Omental fat pad (tissue), 4 donors: ENCODE measurements at places on chromosomes 12 and 14. TPM values are rescaled to one million over a fixed set of nuclear protein-coding genes. Genes with fewer than 3 reads are reported as not detected.

GRCh38 chr12:50162230-50162629 lies 4.9 kb downstream of the CERS5 start:
- DNase-seq, result no peak

DNA sequence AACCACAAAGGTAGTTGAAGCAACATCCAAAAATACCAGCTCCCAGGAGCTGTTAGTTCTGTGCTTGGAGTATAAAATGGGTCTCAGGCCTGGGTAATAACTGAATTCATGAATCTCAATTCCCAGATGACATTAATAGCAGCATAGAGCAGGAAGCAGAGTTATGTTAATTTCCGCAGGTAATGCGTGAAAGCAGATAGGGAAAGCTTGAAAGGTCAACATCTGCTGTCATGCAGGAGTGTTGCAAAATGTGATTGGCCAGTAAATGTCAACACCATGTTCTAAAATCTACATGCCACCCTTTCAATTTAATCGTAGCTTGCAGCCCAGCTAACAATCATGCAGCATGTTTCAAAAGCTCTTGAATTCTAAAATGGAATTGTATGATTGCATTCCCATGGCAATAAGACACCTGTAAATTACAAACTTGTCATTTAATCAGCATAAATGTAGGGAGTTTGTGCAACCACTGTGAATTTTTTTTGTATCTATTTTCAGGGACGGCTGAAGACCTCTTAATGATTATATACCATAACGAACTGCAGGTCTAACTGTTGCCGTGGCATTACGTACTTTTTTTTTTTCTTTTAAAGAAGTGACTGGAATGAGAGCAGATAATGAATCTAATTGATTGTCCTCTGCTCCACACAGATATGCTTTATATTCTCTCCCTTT lies 635.8 kb upstream of the FOXG1 start:
- no peak for DNase-seq

DNA sequence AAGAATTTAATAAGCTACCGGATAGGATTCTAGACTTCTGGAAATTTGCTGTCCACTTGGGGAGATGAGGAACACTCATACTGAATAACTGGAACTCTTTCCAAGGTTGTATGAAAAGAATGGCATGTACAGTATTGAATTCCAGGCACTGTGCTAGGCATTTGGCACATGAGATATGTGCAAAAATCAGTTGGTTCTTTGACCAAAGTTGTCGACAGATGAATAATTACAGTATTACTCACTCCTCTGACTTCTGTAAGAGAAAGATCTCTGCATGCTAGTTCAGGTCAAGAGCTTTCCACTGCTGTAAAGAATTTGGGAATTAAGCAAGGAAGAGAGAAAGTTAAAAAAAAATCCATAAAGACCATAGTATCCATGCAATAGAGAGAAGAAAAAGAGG lies 764.7 kb downstream of the BCL11B start:
- DNase-seq, result no peak

The RASSF8 gene
- total RNA-seq, result 79.5 TPM

DNA sequence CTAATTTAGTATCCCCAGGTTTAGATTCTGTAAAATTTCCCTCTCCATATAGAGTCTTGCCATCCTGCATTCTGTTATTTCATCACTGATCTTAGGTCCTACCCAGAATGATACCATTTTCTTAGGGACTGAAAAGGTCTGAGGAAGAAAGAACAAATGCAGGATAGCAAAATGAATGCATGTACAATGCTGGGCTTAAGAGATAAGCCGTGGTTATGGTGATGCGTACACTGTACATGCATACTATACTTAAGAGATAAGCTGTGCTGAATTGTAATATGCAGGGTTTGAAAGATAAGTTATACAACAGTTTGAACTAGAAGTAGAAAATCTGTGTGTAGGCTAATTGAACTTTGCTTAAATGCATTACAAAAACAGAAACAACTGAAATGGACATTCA lies 416.2 kb downstream of the C12orf50 start:
- DNase-seq, result no peak

DNA sequence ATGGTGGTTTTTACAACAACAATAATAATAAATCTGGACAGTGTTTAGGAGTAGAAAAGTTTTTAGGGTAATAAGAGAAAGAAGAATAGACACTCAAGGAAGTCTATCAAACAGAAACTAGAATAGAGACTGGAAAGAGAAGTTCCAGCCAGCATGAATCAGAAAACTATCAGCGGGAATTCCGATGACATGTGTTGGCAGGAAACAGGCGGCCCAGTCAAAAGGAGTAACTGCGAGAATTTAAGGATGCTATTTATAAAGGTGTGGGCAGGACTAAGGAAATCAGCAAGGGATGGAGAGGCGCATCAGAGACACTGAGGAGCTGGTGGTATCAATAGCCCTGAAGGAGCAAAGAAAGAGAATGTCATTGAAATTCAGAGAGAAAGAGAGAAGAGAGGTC lies 89.9 kb downstream of the TBX5 start:
- no peak for DNase-seq

DNA sequence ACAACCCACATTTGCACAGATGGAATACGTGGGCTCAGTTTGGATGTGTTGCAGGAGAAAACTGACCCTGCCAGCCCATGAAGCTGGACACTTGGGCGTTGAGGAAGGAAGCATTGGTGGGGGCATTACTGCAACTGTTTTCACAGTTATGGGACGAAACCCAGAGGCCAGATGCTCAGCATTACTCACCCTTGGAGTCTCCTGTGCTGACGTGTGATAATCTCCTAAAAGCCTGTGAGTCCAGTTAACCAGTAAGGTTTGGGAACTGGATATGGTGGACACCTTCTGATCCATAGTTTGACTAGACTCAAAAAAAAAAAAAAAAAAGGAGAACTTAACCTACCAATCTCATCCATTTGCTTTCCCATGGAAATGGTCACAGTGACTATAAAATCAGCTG lies 52.8 kb upstream of the EGLN3 start:
- DNase-seq, result no peak

The CCDC197 gene
- total RNA-seq, result not detected

- DNase-seq, result no peak
These were observed 43.3 kb downstream of the ACTN1 start for GRCh38 chr14:68935761-68936214.

- no peak for DNase-seq
These were observed 163.1 kb upstream of the TMPO start for GRCh38 chr12:98352218-98352811.

DNA sequence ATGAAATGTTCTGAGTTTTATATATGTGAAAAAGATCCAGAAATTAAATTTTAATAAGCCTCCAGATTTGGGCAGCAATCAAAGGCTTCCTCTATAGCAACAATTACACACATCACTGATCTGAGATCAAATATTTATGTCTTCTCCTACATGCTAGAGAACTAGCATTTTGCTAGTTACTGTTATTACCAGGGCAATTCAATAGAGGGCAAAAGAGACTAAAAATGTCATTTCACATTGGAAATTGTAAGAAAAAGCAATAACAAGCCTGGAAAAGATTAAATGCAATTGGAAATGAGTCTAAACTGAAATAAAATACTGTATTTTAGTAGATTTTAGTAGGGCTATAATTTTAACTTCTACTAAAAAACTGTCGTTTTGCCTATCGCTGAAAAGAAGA lies 32.6 kb upstream of the ANO6 start:
- DNase-seq, result no peak

The C12orf50 gene
- not detected for total RNA-seq

- DNase-seq, result no peak
These were observed 1.3 kb downstream of the TEAD4 start for GRCh38 chr12:2960390-2960956.

The RBM19 gene
- total RNA-seq, result 32.2 TPM

The ALX1 gene
- not detected for total RNA-seq

DNA sequence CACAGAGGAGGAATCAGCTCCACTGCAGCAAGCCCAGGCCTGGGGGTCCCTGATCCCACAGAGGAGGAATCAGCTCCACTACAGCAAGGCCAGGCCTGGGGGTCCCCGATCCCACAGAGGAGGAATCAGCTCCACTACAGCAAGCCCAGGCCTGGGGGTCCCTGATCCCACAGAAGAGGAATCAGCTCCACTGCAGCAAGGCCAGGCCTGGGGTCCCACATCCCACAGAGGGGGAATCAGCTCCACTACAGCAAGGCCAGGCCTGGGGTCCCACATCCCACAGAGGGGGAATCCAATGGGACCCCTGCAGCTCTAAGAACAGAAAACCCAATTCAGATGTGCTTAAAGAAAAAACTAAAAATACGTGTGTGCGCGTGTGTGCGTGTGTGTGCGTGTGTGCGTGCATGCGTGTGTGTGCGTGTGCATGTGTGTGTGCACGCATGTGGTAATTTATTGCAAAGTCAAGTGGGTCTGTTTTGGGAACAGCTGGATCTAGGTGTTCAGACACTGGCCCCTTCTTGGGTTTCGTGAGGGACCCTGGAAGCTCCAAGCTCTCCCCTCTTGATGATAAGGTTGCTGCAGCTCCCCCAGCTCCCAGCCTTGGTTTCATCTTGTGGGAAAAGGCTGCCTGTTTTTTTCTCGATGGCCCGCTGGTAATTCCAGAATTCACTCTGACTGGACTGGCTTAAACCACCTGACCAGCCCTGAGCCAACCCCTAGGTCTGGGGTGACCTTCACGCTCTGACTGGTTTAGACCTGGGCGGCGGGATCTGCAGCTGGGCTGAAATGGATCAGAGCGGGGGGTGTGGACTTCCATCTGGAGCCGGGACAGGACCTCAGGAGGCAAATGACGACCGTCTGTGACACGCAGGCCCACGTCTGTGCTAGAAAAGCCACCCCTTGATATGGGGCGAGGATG lies 47.1 kb downstream of the GALNT9 start:
- no peak for DNase-seq

The RPAP3 gene
- 14.2 TPM for total RNA-seq

- DNase-seq, result no peak
These were observed 1.9 kb downstream of the RAD51AP1 start for GRCh38 chr12:4540638-4541037.

GRCh38 chr14:87745507-87746118 lies 247.4 kb downstream of the GALC start:
- no peak for DNase-seq

The KRT83 gene
- not detected for total RNA-seq

DNA sequence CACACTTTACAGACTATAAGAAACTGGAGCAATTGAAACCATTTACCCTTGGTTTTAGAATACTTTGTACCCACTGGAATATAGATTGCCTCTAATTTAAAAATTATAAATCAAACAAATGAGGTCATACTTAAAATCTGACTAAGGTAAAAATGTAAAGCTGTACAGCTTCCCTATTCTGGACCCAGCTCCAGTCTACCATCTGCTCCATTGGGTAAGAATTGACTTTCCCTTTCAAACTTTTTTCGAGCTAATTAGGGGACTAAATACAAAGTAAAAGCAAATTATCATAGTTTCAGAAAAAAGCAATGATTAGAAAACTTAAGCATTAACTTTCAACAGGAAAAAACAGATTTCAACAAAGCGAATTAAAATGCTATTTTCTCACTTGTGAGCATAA lies 4.3 kb downstream of the KRR1 start:
- no peak for DNase-seq

DNA sequence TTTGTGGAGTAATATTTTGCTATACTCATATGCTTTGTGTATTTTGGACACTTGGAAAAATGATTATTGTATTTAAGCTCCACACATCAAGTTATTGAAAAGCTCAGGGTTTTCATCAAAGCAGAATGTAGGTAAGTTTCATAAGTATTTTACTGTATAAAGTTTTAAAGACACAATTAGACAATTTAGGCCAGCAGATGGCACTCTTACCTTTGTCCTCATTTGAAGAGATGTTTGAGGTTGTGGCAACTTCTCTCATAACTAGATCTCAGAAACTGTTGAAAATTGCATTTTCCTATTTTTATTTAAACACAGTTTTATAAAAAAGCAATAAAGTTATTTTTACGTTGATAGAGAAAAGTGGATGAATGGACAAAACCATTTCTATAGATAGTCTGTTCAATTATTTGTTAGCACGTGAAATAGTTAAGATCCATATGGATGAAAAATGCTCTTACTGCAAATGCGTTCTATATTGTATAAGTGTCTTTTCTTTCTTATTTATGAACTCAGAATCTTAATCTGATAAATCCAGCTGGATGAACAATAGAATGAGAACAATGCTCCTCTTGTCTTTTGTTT lies 300.0 kb downstream of the AEBP2 start:
- DNase-seq, result no peak
